Glomerular endothelial cell (primary cell): ENCODE measurements at places on chromosomes 4 and X. TPM values are rescaled to one million over a fixed set of nuclear protein-coding genes. Genes with fewer than 3 reads are reported as not detected.

WWC2 gene
- total RNA-seq: 24.1 and 32.0 TPM in 2 replicates

MAGEB6B gene
- not detected in 2 replicates for total RNA-seq

CT45A1 gene
- not detected in 2 replicates for total RNA-seq

SERPINA7 gene
- not detected in 2 replicates for total RNA-seq

SSX2 gene
- total RNA-seq: not detected in 2 replicates
